Cerebellar nuclear complex (tissue), 1 donor: ENCODE measurements at places on chromosomes 13 and 19.

DNA sequence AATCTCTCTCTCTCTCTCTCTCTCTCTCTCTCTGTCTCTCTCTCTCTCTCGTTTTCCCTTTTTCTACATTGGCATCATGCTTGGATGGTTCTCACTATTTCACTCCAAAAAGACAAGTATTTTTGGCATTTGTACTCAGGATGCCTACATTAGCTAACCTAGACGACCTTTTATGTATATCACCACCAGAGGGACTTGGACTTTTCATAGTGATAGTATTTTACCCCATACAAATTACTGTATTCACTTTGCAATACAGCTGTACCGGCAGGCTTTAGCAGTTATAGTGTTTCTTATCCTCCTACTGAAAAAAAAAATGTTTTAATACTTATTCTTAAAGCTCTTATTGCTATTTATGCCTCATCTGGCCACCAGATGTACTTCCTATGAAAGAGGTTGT is 687.2 kb upstream of the KLHL1 start:
- DNase-seq: no peak

DNA sequence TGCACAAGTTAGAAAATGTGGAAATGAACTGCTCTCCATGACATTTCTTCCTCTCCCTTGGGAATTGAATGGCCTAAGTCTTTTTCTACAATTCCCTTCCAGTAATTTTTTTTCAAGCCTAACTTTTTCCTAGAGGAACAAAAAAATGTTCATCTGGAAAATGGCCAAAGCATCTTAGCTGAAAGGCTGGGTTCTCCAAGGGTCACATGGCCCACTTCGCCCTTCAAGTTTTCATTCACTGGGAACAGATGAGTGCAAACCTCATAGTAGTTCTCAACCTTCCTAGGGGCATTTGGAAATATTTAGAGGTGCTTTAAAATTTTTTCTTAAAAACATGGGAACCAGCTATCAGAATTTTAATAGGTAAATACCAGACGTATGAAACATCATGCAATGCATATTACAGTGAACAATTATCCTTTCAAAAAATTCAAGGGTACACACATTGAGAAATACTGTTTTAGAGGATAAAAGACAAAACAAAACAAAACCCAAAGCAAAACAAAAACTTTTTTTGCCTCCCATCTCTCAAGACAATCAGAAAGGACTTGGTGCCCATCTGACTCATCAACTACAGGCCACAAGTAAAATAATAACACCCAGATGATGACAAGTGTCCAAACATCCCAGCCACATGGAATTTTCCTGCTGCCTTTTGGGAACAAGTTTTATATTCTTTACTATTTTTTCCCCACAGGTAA is 208.8 kb downstream of the SLITRK6 start:
- DNase-seq: no peak

DNA sequence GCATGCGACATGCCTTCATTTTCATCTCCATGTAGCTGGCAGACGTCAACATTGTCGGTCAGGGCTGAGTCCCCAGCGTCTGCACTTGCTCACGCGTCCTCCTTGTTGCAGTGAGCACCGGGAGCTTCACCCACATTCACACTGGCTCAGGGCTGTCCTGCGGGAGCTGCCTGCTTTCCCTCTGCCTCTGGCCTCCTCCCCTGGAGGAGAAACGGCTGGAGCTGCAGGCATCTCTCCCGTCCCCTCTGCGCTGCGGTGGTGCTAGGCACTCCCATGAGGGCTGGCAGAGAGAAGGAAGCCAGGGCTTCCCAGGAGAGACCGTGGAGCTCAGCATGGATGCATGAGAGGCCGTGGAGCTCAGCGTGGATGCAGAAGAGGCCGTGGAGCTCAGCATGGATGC is 18.4 kb upstream of the TMEM255B start:
- no peak for DNase-seq

DNA sequence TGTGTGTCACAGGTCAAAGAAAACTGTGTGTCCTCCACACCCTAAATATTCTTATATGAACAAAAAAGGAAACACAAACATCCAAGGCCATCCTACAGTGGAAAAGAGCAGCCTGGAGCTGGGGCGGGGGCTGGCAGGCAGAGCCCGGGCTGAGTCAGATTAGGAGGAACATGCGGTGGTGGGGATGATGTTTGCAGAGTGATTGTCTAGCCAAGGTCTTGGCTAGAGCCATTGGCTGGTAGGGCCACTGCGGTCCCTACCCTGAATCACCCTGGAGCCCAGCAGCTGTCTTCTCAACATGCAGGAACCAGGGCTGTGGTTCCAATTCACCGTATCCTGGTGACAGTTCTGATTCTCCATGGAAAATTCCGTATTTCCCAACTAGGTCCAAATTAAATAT is 439.5 kb downstream of the FGF9 start:
- no peak for DNase-seq

DNA sequence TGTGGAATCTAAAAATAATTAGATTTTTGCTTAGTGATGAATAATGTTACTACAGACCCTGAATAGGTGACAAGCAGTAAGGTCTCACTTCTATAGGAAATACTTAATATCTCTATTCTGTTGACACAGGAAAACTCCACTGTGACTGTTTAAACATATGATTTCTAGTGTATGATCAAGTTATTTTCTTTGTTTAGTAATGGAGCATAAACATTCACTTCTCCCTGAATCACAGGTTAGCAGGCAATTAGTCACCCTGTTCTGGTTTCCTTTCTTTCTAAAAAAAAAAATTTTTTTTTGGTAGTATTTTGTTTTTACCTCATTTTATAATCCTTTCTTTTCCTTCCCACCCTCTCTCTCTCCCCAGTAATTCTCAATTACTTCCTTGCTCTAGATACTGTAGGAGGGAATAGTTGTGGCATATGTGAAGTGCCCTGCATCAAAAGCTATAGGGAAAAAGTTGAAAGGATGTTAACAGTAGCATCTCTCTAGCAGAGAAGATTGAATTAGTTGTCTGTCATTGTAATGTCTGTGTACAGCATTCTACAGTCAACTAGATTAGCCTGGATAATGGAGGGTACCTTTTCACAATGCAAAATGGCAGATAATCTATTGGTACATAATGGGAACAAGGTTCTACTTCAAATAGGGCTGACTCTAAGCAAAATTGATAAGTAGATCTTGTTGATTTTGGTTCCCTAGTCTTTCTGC is 3.5 kb downstream of the HS6ST3 start:
- DNase-seq: no peak

- no peak for DNase-seq
Observed at GRCh38 chr19:55498246-55498840, 10.1 kb downstream of the SSC5D start.

- DNase-seq: no peak
Observed at GRCh38 chr13:109899316-109899715, 112.9 kb upstream of the IRS2 start.

GRCh38 chr19:35786299-35787160 is 11.2 kb downstream of the ARHGAP33 start:
- no peak for DNase-seq

DNA sequence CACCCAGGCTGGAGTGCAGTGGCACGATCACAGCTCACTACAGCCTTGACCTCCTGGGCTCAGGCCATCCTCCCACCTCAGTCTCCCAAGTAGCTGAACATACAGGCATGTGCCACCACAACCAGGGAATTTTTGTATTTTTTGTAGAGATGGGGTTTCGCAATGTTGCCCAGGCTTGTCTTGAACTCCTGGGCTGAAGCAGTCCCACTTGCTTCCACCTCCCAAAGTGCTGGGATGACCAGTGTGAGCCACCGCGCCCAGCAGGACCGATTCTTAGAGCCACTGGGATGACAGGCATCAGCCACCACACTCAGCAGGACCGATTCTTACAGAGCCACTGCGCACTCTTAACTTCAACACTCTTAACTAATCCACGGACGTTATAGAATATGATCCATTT is 54.9 kb upstream of the RANBP3 start:
- DNase-seq: no peak

- DNase-seq: no peak
Observed at GRCh38 chr19:43759515-43759914, 4.8 kb upstream of the SMG9 start.

GRCh38 chr19:32924200-32924599 is 47.6 kb downstream of the CEP89 start:
- DNase-seq: no peak

GRCh38 chr13:41488124-41488523 is 30.8 kb downstream of the RGCC start:
- no peak for DNase-seq

DNA sequence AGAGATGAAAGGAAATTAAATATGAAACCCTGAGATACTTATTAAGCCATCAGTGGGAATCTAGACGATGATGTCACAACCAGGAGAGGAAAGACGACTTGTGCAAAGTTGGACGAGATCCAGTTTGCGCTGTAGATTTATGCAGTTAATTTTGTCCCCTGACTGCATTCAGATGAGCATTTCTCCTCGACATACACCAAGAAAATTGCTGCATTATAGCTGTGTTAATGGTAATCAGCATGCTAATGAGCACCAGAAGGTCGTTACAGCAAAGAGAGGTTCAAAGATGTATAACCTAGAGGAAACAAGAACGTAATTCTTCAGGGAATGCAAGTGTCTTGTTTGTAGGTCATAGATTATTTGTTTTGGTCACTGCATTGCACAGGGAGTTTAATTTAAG is 371.7 kb downstream of the RBM26 start:
- DNase-seq: no peak

DNA sequence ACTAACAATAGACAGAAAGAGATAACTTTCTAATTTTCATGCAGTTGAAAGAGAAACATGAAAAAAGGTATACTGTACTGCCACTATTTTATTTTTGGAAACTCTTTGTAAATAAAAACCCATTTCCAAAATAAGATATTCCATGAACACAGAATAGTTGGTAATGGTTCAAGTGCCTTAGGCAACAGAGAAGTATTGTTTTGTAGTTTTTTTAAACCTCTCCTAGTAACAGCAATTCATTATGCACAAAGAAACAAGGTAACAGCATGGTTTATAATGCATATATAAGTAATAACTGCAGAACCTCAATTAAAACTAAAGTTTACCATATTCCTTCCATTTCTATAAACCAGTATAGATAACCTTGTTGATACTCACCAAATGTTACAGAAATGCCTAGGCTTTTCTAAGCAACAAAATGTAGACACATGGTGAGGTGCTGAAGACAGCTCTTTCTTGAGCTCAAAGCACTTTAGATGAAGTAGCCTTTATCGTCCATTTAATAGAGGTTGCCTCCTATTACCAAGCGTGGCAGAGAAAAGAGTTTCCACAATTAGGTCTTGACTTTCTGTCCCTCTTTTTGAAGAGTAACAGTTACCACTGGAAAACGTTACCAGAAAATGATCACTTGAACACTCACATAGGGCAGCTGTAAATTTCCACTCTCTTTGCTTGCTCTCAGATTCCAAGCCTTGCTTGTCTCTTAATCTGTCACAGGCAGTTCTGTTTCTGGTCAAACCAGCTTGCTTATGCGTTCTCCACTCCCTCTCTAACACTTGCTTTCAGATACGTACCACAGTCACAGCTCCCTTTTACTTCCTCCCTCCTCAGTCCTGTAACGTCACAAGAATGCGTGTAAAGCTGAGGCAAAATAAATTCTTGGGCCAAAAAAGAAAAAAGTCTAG is 42.9 kb downstream of the CAB39L start:
- DNase-seq: no peak

DNA sequence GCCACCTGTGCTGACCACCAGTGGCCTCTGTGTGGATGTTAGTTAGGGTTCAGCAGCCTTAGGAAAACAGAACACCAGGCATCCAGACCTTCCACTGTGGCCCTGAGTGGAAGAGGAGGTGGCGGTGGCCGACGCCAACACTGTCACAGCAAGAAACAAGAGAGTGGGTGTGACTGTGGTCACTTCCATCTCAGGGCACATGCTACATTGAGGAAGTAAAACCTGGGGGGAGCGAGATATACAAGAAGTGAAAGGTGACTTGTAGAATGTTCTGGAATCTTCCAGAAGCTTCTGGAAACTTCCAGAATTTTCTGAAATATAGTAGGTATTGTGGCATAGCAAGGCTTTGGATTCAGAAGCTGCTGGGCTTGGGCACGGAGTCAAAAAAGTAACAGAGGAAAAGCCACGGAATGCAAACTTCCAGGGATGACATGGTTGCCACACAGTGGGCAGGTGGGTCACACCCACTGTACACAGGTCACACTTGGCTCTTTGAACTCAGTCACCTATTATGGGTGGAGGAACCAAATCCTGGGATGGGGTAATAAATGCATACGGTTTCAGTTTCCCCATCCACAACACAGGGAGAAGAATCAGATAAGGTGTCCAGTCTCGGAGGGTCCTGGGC is 24.3 kb downstream of the GNG7 start:
- no peak for DNase-seq

DNA sequence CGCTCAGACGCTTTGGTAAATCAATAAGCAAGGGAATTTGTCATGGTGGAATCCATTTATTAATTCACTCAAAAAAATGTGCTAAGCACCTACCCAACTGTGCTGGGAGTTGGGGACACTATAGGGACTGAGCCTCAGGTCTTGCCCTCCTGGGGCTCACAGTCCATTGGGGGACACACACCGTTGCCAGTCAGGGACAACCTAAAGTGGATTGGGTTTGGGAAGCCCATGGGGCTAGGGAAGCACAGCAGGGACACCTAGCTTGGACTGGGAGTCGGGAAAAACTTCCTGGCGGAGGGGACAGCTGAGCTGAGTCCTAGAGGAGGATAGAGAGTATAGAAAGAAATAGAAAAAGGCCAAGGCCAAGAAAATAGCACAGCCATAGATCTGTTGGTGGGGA is 8.5 kb downstream of the FOSB start:
- no peak for DNase-seq

- no peak for DNase-seq
Observed at GRCh38 chr19:29260477-29261317, 47.7 kb upstream of the UQCRFS1 start.

DNA sequence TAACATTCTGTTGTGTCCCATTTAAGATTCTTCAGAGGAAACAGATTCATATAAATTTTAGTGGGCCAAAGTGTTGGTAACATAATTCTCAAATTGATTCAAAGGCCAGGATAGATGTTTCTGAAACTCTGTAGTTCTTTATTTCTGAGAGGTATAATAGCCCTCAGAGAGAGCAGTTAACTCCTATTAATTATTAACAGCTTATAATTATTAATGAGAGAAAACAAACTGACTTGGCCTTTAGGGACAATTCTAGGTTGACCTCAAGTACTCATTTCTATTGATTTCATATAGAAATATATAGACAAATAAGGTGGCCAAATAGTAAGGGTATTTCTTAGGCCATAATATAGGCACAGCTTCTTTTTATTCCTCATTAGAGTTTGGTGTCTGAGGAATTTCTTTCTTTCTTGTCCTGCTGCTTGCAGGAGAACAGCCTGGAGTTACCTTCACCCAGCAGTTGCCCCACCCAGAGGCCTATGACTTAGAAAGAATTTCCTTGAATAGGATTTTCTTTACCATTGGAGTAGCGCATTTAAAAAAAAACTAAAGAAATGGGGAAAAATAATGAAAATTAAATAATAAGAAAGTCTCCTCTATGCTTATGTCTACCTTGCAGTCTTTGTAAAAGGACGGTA is 1430.1 kb upstream of the SPRY2 start:
- DNase-seq: no peak

GRCh38 chr19:23789246-23789645 is 30.6 kb upstream of the ZNF681 start:
- DNase-seq: no peak

- no peak for DNase-seq
Observed at GRCh38 chr13:26956522-26957142, 196.0 kb upstream of the GPR12 start.
